ENCODE measurements at places on chromosomes 4 and X.

DNA sequence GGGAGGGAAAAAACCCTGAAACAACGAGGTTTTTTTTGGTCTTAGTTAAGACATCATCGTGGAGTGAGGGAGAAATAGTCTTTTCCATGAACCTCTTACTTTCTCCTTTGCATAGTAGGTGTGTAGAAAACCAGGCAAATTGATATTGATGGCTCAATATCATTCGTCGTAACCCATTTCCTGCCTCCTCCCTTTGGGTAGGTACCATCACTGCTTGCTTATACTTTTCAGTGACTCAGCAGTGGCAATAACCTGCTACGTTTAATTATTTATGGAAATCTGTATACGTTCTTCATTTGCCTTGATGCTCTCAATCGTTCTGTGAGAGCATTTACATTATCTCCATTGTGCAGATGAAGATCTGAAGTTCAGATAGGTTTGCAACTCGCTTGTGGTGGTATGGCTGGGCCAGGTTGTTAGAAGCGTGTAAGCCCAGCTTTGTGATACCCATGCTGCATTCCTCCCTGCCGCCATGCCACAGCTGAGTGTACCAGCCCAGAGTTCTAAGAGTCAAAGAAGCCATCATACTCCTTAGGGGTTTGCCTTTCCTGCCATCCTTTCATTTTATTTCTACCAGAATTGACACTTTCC lies 212.9 kb downstream of the ARHGAP10 start:
- DNase-seq = no peak

- no peak for DNase-seq
Measured at GRCh38 chr4:146148021-146148420, 27.5 kb upstream of the LSM6 start.

DNA sequence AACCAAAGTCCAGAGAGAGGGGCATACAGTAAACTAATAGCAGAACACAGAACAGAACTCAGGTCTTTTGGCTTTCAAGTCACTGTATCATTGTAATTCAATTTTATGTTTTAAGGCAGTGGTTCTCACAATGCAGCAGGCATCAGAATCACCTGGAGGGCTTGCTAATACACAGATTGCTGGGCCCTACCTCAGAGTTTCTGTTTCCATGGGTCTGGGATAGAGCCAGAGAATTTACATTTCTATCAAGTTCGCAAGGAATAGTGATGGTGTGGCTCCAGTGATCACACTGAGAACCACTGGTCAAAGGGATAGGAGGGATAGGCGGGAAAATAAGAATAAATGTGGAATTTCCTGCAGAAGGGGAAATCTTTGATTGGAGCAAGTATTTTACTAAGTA lies 36.7 kb downstream of the LANCL3 start:
- DNase-seq = no peak

DNA sequence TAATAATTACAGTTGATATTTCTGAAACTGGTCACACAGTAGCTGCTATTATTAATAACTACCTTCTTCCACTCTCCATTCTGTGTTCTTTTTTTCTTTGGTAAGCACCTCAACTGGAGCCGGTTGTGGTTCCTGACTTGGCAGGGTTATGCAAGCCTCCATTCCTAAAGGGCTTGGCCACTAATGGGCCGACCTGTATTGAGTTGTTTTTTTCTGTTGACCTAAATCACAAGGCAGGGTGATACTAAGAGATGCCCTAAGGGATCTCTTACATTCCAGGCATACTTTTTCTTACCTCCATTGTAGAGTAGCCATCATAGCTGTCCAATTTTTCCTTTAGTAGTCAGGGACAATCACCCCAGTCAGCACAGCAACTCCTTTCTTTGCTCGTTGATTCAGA lies 1295.8 kb upstream of the ADGRL3 start:
- DNase-seq = no peak

- DNase-seq = no peak
Measured at GRCh38 chr4:98558471-98559169, 99.8 kb downstream of the TSPAN5 start.

DNA sequence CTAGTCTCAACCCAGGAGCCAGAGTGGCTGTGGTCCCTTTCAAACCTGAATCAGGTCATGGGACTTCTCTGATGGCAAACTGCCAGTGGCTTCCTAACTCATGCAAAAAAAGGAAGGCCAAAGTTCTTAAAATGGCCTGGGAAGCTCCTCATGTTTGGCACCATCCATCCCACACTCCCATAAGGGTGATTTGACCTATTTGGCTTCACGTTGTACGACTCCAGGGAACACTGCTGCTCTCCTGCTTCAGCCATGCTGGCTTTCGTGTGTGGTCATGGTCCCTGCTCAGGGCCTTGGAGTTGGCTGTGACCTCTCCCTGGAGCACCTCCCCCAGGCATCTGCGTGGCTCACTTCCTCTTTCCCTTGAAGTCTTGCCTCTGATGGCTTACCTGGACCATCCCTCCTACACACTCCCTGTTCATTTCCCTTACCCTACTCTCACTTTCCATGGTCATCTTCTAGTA lies 12.8 kb upstream of the TMSB4X start:
- no peak for DNase-seq

- no peak for DNase-seq
Measured at GRCh38 chrX:102067966-102068723, 57.3 kb upstream of the TCEAL2 start.

- DNase-seq = no peak
Measured at GRCh38 chr4:40536032-40536431, 93.6 kb downstream of the RBM47 start.

DNA sequence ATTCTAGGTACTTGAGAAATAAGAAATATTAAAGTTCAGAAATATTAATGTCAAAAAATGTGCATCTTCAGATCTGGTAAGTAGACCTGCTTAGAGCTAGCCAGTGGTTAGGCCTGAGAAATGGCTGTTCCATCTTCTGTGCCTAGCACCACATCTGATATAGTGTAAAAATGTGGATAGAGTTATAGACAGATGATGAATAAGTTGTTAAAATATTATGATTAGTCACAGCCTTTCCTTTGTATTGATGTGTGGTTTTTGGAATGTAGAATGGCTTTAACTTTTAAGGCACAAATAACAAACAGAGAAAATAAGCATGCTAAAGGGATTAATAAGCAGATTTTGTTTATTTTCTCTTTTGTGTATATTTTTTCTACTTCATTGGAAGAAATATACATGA lies 133.5 kb upstream of the NUDT6 start:
- no peak for DNase-seq

GRCh38 chrX:270848-271367 lies 10.3 kb upstream of the PLCXD1 start:
- DNase-seq = no peak

GRCh38 chr4:123706973-123707372 lies 310.4 kb downstream of the SPRY1 start:
- DNase-seq = no peak

DNA sequence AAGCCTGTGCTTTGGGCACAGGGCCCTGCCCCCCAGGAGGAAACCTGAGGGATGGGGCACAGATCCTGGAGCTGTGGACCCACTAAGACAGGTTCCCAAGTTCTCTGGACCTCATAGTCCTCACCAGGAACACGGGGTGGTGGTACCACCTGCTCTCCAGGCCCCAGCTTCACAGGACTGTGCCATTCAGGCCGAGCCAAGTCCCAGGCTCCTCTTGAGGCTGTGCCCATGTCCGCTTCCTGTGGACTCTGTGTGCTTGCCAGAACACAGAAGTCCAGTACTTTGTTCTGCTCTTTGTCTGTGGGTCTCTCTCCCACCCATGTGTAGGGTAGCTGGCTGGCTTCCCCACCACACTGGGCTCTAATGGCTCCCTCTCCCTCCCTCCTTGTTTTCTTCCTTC lies 104.5 kb upstream of the PSAPL1 start:
- DNase-seq = no peak

- DNase-seq = no peak
Measured at GRCh38 chr4:141016117-141016798, 117.0 kb downstream of the RNF150 start.

DNA sequence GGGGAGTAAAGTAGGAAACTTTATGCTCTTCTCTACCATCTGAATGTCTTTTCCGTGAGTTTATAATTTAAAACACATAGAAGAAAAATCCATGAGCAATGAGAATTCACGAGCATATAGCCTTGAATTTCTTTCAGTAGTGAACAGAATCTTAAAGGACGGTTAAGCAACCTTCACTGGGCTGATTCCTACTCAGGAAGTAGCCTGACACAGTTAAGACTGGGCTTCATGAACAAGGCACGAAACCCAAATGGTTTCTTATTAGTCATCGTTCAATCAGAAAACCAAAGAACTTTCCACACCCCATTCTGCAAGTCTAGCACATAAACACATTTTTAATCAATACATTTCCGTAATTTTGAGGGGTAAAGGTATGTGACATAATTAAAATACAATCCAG lies 95.8 kb downstream of the SH3KBP1 start:
- no peak for DNase-seq
